ENCODE measurements at places on chromosomes 7 and 10.

GRCh38 chr10:14476641-14477407 lies 146.1 kb upstream of the FRMD4A start:
- no peak for DNase-seq

DNA sequence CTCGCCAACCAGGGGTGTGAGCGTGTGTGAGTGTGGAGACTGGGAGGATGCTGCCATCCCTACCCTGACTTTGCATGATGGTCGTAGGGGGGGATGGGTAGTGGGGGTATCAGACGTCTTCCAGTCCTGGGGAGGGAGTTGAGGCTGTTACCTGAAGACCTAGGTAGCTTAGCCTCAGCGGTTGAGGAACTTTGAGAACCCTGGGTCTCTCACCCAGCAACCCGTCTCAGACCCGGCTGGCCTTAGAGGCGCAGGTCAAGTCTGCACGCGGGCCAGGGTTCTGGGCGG lies 2.7 kb downstream of the SLC4A2 start:
- DNase-seq = no peak

GRCh38 chr7:29891766-29892165 lies 85.5 kb downstream of the WIPF3 start:
- DNase-seq = no peak

DNA sequence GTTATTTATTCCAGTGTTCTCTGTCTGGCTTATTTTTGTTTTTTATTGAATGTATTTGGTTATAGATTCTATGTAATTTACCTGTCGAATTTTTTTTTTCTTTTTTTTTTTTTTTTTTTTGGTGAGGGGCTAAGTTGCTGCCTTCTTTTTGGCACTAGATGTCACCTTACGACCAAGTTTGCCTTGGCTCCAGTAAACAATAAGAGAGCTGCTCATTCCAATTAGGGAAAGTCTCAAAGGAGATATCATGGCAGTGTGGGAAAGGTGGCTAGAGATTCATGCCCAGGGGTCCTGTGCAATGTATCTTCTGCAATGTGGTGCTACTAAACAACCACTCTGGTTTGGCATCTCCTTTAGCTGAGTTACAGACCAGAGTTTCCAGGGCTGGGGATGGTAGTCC lies 84.0 kb downstream of the PTPN20 start:
- DNase-seq = no peak
